ENCODE measurements at places on chromosomes 1 and 21. TPM values are rescaled to one million over a fixed set of nuclear protein-coding genes. Genes with fewer than 3 reads are reported as not detected.
A peak's percentile ranks its signal among the peaks of the same experiment; 100 is the strongest.

DNA sequence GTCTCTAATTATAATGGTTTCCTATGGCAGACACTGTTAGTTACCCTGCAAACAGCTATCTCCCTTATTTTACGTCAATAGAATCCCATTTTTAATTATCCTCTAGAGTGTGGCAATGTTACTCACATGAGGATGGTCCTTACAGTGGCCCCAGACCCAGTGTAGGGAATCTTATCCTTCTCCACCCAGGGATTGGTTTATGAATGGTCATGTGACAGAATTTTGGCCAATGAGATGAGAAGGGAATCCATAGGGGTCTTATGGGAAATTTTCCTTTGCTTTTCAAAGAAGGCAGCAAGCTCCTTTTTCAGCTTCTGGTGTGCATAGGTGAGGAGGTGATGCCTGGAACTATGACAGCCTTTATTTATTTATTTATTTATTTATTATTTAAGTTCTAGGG lies 59.0 kb upstream of the HUNK start:
- DNase-seq, result no peak
- no peaks in the 10 kb centered on the region for H3K4me1 ChIP-seq
- no peak overlapping the region for H3K27ac ChIP-seq
- no peak overlapping the region for H3K4me3 ChIP-seq
- H3K27me3 ChIP-seq, result no peaks in the 10 kb centered on the region

- no peak overlapping the region for H3K4me3 ChIP-seq
- DNase-seq, result no peak
- no peaks in the 10 kb centered on the region for H3K4me1 ChIP-seq
- H3K27me3 ChIP-seq, result no peaks in the 10 kb centered on the region
Observed at GRCh38 chr1:234072793-234073192, 168.3 kb downstream of the SLC35F3 start.

- H3K27me3 ChIP-seq, result no peaks in the 10 kb centered on the region
- H3K4me1 ChIP-seq, result no peaks in the 10 kb centered on the region
- H3K4me3 ChIP-seq, result no peak within 1 kb of the TSS
- no peak within 1 kb of the TSS for H3K27ac ChIP-seq
- no peak for DNase-seq
Observed at GRCh38 chr1:203085528-203086406, at the start of gene MYOG. TSS of gene MYOG (minus strand) at chr1:203086012. CDS start at chr1:203085961, 51 bp downstream.

DNA sequence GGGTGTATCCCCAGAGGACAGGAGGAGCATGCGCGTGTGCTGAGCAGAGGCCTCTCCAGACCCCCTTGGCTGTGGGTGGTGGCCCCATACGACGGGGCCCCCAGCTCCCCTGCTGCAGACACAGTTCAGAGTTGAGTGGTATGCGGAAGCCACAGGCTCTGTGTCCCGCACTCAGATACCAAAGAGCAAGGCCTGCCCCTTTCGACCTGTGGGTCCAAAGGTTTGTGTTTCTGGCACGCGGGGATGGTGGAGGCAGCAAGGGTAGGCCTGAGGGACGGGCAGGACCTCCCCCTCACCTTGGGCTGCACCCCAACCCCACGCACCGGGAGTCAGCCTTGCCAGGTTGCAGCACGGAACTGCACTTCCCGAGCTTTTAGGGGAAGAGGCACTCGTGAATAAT lies at the start of gene KCNAB2:
Gene KCNAB2, plus strand, starts transcription at position 328 of the 400 bp plus-strand sequence. CDS start 5,649 bp downstream, outside the sequence.
- H3K36me3 ChIP-seq, result peaks cover 30% of the 10 kb centered on the region
- no peaks in the 10 kb centered on the region for H3K27me3 ChIP-seq
- no peak for DNase-seq
- H3K4me3 ChIP-seq, result no peak within 1 kb of the TSS

- H3K4me1 ChIP-seq, result peaks cover 23% of the 10 kb centered on the region
- no peak overlapping the region for H3K4me3 ChIP-seq
- H3K27ac ChIP-seq, result no peak overlapping the region
- no peak for DNase-seq
Observed at GRCh38 chr1:226107471-226108460, 45.2 kb downstream of the H3-3A start.

DNA sequence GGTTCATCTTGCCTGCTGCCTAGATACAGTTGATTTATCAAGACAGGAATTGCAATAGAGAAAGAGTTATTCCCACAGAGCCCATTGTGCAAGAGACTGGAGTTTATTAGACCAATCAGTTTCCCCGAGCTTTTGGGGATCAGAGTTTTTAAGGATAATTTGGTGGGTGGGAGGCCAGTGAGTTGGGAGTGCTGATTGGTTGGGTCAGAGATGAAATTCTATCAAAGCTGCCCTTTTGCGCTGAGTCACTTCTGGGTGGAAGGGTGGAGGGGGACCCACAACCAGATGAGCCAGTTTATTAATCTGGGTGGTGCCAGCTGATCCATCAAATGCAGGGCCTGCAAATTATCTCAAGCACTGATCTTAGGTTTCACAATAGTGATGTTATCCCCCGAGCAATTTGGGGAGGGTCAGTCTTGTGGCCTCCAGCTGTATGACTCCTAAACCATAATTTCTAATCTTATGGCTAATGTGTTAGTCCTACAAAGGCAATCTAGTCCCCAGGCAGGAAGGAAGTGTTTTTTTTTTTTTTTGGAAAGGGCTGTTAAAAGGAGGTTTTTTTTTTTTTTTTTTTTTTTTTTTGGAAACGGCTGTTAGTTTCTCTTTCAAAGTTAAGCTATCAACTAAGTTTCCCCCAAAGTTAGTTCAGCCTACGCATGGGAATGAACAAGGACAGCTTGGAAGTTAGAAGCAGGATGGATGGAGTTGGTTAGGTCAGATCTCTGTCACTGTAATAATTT lies 7.4 kb downstream of the SLC16A4 start:
- H3K27ac ChIP-seq, result peak overlapping the region; percentile 69
- H3K4me3 ChIP-seq, result no peak overlapping the region
- H3K36me3 ChIP-seq, result no peaks in the 10 kb centered on the region
- DNase-seq, result no peak
- H3K27me3 ChIP-seq, result no peaks in the 10 kb centered on the region

- DNase-seq, result no peak
- H3K4me1 ChIP-seq, result peaks cover 19% of the 10 kb centered on the region
- H3K4me3 ChIP-seq, result peak overlapping the region; percentile 24
- no peaks in the 10 kb centered on the region for H3K27me3 ChIP-seq
Observed at GRCh38 chr1:152871731-152872126, 6.4 kb upstream of the SMCP start.

DNA sequence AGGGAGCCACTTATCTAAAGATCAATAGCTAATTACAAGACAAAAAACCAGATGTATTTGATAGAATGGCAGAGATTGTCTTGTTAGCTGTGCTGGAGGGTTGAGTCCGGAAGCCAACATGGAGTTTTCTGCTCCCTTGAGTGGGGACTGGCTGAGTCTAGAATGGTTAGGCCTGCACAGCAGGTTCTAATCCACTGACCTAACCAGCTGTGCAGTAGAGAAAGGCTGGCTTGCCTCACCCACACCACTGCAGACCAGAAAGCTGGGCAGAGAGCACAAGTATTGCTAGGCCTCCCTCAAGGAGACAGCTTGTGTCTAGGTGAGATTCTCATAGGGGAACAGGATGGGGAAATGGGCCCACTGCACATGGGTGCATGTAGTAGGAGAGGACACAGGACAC lies 11.7 kb upstream of the GNG12 start:
- DNase-seq, result no peak
- H3K36me3 ChIP-seq, result no peaks in the 10 kb centered on the region
- H3K27me3 ChIP-seq, result no peaks in the 10 kb centered on the region
- no peaks in the 10 kb centered on the region for H3K4me1 ChIP-seq
- no peak overlapping the region for H3K27ac ChIP-seq
- H3K4me3 ChIP-seq, result no peak overlapping the region

DNA sequence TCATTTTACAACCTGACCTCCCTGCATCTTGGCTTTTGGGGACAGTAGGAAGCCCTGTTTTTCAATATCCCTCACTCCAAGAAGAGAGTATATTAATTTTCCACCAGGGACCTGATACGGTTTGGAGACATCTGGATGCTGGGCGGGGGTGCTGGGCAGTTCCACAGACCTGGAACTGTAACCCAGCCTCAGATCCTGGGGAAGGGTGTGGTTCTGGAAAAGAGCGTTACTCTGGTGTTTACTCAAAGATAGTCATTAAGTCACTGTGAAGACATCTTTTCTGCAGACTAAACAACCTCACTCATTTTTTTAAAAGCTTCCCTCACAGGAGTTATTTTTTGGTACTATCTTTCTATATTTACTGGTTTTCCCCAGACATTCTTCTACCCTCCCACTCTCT lies 189.8 kb downstream of the CLIC6 start:
- no peaks in the 10 kb centered on the region for H3K4me1 ChIP-seq
- no peak for DNase-seq
- H3K27ac ChIP-seq, result no peak overlapping the region
- peaks cover 2% of the 10 kb centered on the region for H3K36me3 ChIP-seq
- H3K27me3 ChIP-seq, result no peaks in the 10 kb centered on the region

GRCh38 chr1:231544943-231545592 lies 16.6 kb downstream of the TSNAX start:
- no peaks in the 10 kb centered on the region for H3K36me3 ChIP-seq
- H3K4me3 ChIP-seq, result no peak overlapping the region
- H3K27ac ChIP-seq, result no peak overlapping the region
- H3K27me3 ChIP-seq, result no peaks in the 10 kb centered on the region

- no peaks in the 10 kb centered on the region for H3K36me3 ChIP-seq
- H3K4me1 ChIP-seq, result peaks cover 17% of the 10 kb centered on the region
- H3K4me3 ChIP-seq, result no peak overlapping the region
Observed at GRCh38 chr1:226133504-226134123, 52.9 kb downstream of the ACBD3 start.

DNA sequence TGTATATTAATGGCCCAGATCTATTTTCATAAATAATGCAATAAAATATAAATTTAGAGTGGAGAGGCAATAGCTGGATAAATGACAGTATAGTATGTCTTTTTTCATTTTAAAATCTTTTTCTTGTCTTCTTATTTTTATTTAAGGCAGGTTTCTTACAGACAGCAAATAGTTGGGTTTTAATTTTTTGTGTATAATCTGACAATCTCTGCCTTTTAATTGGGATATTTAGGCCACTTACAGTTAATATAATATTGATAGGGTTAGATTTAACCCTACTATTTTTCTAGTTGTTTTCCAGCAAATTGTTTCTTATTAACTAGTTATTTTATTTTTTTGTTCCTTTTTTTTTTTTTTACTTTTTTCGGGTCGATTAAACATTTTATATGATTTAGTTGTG lies 23.3 kb upstream of the KCTD3 start:
- peaks cover 4% of the 10 kb centered on the region for H3K4me1 ChIP-seq
- no peaks in the 10 kb centered on the region for H3K27me3 ChIP-seq
- H3K36me3 ChIP-seq, result no peaks in the 10 kb centered on the region
- no peak for DNase-seq
- H3K4me3 ChIP-seq, result no peak overlapping the region

GRCh38 chr1:164382384-164382783 lies 176.6 kb upstream of the PBX1 start:
- no peaks in the 10 kb centered on the region for H3K36me3 ChIP-seq
- H3K27ac ChIP-seq, result no peak overlapping the region
- no peaks in the 10 kb centered on the region for H3K4me1 ChIP-seq
- no peak overlapping the region for H3K4me3 ChIP-seq

- H3K27ac ChIP-seq, result no peak overlapping the region
- no peak overlapping the region for H3K4me3 ChIP-seq
- DNase-seq, result no peak
- H3K4me1 ChIP-seq, result no peaks in the 10 kb centered on the region
Observed at GRCh38 chr1:237795558-237795957, 95.2 kb downstream of the ZP4 start.

- H3K27me3 ChIP-seq, result no peaks in the 10 kb centered on the region
- H3K36me3 ChIP-seq, result no peaks in the 10 kb centered on the region
- DNase-seq, result no peak
- H3K4me3 ChIP-seq, result no peak overlapping the region
- no peak overlapping the region for H3K27ac ChIP-seq
- no peaks in the 10 kb centered on the region for H3K4me1 ChIP-seq
Observed at GRCh38 chr1:1551524-1552262, 11.3 kb upstream of the TMEM240 start.

GRCh38 chr1:170674986-170675385 lies 11.1 kb downstream of the PRRX1 start:
- no peaks in the 10 kb centered on the region for H3K36me3 ChIP-seq
- DNase-seq, result no peak
- no peak overlapping the region for H3K27ac ChIP-seq
- no peaks in the 10 kb centered on the region for H3K4me1 ChIP-seq

- H3K4me3 ChIP-seq, result no peak overlapping the region
- no peaks in the 10 kb centered on the region for H3K27me3 ChIP-seq
- H3K36me3 ChIP-seq, result peaks cover 40% of the 10 kb centered on the region
- no peak overlapping the region for H3K27ac ChIP-seq
Observed at GRCh38 chr1:151425103-151425502, 25.7 kb downstream of the PSMB4 start.

GRCh38 chr1:87993051-87993450 lies 664.4 kb downstream of the LMO4 start:
- DNase-seq, result no peak
- H3K36me3 ChIP-seq, result no peaks in the 10 kb centered on the region
- no peak overlapping the region for H3K27ac ChIP-seq
- H3K4me1 ChIP-seq, result no peaks in the 10 kb centered on the region
- H3K4me3 ChIP-seq, result no peak overlapping the region

DNA sequence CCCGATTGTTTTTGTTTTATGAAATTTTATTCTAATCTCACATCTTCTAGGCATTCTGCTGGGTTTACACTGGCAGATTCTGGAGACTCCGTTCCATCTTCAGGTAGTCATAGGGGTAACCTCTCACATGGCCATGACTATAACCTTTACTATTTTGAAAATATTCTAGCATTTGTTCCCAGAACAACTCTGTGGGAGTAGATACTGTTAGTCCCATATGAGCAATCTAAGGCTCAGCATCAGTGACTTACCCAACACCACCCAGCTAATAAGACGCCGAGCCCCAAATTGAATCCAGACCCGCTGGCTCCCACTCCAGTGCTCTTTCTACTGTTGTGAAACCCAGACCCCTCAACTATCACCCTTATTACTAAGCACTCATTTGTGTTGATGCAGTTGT lies 9.8 kb downstream of the ADAMTS4 start:
- H3K27ac ChIP-seq, result no peak overlapping the region
- no peak overlapping the region for H3K4me3 ChIP-seq
- no peak for DNase-seq
- no peaks in the 10 kb centered on the region for H3K27me3 ChIP-seq
- H3K4me1 ChIP-seq, result peaks cover 30% of the 10 kb centered on the region

GRCh38 chr1:39391691-39392679 lies 99.5 kb upstream of the BMP8A start:
- no peaks in the 10 kb centered on the region for H3K27me3 ChIP-seq
- peaks cover 11% of the 10 kb centered on the region for H3K4me1 ChIP-seq
- DNase-seq, result no peak
- H3K27ac ChIP-seq, result no peak overlapping the region

The LAMC1 gene
- 51.4 TPM for total RNA-seq

The IFNLR1 gene
- 3.9 TPM for total RNA-seq

The C1orf53 gene
- 0.85 TPM for total RNA-seq

The RNF186 gene
- total RNA-seq, result not detected

The BEND5 gene
- not detected for total RNA-seq

The TEKT2 gene
- total RNA-seq, result not detected

The EXO1 gene
- total RNA-seq, result 35.0 TPM

The REG4 gene
- not detected for total RNA-seq

The ANKRD35 gene
- 0.08 TPM for total RNA-seq

The A3GALT2 gene
- not detected for total RNA-seq

The UBE2U gene
- total RNA-seq, result not detected

The LHX8 gene
- not detected for total RNA-seq

All from GM12878 (cell line).